ENCODE measurements at places on chromosomes 5 and 9.

GRCh38 chr5:43603344-43604217 lies 601 bp downstream of the NNT start:
- DNase-seq, result peak; percentile 83

DNA sequence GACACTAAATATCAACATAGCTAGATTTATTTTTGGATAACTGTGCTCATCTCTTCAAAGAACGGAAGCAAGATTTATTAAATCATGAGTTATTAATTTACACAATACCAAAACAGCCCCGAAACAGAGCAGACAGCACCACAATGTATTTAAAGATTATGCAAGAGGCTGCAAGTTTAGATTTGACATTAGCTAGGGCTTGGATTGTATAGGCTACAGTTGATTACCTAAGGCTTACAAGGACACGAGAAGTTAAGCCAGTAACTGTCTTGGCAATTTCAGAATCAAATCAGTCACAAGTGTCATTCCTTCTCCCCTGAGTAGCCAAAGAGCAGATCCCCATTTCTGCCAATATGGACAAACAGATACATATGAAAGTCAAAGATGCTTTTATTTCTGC lies 152.6 kb downstream of the MED27 start:
- DNase-seq, result no peak

GRCh38 chr9:134682651-134683364 lies 41.2 kb downstream of the COL5A1 start:
- no peak for DNase-seq

DNA sequence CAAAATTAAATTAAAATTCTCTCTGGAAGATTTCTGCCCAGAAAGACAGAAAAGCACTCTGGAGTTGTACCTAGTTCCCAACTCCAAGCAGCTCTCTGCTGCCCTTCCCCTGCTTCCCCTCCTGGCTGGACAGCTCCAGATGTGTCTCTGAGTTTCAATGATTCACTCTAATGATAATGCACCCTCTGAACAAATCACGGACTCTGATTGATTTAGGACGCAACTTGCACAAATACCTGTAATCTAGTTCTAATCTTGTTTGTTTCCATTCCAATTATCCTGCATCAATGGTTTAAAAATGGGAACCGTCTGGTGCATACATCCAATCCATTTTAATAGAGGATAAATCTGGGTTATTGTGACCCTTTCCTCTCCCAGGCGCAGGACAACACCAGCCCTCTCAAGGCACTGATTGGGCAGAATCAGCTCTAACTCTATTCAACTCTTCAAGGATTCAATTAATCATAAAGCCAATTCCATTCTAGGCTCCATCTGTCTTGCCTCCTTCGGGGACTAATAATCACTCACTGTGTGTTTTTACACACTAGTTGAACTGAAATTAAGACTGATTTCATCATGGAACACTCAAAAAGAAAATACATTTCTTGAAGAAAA lies 111.2 kb upstream of the LRRTM2 start:
- no peak for DNase-seq

GRCh38 chr9:83059417-83059816 lies 3.5 kb downstream of the RASEF start:
- DNase-seq, result peak; percentile 30

GRCh38 chr5:155983954-155984353 lies 343.0 kb upstream of the SGCD start:
- DNase-seq, result no peak

- no peak for DNase-seq
Measured at GRCh38 chr5:178180141-178180863, 6.9 kb downstream of the GMCL2 start.

All from kidney tubule cell (primary cell).